ENCODE measurements at places on chromosomes 2 and 18.

DNA sequence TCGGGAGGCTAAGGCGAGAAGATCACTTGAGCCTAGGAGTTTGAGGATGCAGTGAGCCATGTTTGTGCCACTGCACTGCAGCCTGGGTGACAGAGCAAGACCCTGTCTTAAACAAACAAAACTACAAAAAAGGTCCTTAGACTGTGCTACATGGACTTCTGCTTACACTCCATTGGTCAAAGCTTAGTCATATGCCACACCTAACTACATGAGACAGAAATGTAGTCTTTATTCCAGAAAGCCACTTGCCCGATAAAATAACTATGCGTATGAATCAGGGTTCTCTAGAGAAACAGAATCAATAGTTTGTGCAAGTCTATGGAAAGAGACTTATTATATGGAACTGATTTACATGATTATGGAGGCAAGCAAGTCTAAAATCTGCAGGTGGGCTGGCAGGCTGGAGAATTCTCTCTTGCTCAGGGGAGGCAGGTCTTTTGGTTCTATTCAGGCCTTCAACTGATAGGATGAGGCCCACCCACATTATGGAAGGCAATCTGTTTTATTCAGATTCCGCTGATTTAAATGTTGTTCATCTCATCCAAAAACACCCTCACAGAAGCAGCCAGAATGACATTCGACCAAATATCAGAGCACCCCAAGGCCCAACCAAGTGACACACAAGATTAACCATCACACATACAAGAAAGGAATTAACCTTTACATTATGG, 114.4 kb upstream of the SIX2 start:
- no peak overlapping the region for H3K4me3 ChIP-seq
- no peak overlapping the region for H3K27ac ChIP-seq
- H3K4me1 ChIP-seq: peaks cover 62% of the 10 kb centered on the region
- no peaks in the 10 kb centered on the region for H3K36me3 ChIP-seq
- DNase-seq: peak; percentile 80
- no peaks in the 10 kb centered on the region for H3K27me3 ChIP-seq

GRCh38 chr2:141692829-141693228, 438.0 kb downstream of the LRP1B start:
- H3K4me3 ChIP-seq: no peak overlapping the region
- H3K36me3 ChIP-seq: no peaks in the 10 kb centered on the region
- H3K27me3 ChIP-seq: no peaks in the 10 kb centered on the region

GRCh38 chr2:134603966-134604365, 114.8 kb downstream of the TMEM163 start:
- no peak overlapping the region for H3K4me3 ChIP-seq
- no peaks in the 10 kb centered on the region for H3K27me3 ChIP-seq
- H3K36me3 ChIP-seq: no peaks in the 10 kb centered on the region
- H3K4me1 ChIP-seq: no peaks in the 10 kb centered on the region

GRCh38 chr18:9870431-9871008, 15.3 kb upstream of the TXNDC2 start:
- no peaks in the 10 kb centered on the region for H3K27me3 ChIP-seq
- H3K36me3 ChIP-seq: no peaks in the 10 kb centered on the region
- H3K27ac ChIP-seq: peak overlapping the region; percentile 93
- peaks cover 53% of the 10 kb centered on the region for H3K4me1 ChIP-seq
- no peak overlapping the region for H3K4me3 ChIP-seq

DNA sequence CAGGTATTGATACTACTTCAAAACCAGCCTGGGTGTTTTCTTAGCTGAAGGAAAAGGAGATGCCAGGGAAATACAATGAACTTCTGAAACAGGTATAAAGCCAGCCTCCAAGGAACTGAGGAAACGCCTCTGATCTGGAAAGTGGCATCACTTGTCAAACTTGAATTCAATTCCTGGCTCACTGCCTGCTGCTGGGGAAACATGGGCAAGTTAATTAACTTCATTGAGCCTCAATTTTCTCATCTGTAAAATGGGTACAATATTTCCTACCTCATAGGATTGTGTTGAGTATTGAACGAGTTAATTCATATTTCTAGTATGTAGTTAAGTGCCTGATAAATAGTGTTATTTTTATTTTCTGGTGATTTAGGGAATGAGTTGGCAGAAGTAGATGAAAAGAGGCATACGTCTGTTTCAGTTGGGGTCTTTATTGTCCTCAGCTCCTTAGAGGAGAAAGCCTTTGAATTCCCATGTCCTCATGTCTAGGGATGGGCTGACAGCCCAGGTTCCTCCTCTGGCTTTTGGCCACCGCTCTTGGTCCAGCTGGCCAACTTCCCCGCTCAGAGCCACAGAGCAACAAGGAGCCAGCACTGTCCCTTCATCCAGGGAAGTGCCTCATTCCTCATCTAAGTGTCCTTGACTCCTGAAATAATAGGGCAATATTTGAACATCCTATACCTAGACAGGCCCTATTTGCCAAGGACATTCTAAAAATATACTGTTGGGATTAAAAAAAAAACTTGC, 210.5 kb upstream of the GATA6 start:
- H3K36me3 ChIP-seq: no peaks in the 10 kb centered on the region
- no peak overlapping the region for H3K27ac ChIP-seq
- no peak overlapping the region for H3K4me3 ChIP-seq
- H3K27me3 ChIP-seq: no peaks in the 10 kb centered on the region

DNA sequence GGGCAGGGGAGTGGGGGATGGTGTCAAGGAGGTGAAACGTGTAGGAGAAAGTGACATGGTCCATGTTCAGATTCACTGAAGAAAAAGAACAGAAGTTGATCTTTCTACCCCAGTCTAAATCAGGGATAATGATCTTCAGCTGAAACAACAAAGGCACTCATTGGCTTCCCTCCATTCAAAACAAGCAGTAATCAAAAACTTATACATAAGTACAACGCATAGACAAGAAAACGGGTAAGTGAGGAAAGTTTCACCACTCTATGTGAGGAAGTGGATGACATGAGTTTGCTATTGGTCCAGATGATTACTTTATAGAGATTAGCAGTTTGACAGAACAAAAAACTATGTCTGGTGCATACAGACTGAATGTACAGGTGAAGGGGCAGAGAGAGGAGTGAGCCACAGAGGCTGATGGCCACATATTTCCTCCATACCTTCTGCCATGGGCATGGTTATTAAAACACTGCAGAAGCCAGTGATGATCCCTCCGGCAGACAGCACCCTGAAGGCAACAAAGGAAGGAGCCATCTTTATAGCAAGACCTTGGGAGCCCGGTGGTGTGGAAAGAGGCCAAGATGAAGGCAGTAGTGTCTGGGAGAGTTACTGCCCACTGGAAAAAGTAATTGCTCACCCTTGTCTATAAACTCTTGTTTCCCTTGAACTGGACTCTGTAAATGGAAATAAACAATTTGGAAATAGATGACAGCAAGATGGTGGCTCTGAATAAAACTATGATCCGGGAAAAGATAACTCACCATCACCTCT, 57.7 kb downstream of the SLC25A12 start:
- no peak overlapping the region for H3K4me3 ChIP-seq
- DNase-seq: no peak
- H3K27ac ChIP-seq: no peak overlapping the region
- no peaks in the 10 kb centered on the region for H3K27me3 ChIP-seq

DNA sequence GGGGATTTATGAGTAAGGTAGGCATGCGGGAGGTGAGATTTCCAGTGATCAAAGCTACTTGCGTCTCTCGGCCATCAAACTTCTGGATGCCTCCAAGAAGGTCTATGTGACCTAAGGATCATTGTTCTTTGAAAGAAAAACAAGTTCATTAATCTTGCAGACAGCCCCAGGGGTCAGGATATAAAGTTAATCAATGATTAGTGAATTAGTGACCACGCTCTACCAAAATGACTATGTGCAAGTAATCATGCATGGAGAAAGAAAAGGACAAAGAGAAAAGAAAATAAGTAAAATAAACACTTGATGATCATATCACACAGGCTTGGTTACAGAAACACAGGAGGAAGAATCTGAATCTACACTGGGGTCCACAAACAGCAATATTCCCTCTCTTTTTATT, 42.5 kb upstream of the BCL11A start:
- H3K27ac ChIP-seq: no peak overlapping the region
- H3K4me1 ChIP-seq: no peaks in the 10 kb centered on the region
- H3K27me3 ChIP-seq: peaks cover 51% of the 10 kb centered on the region
- no peak for DNase-seq

GRCh38 chr2:5959836-5960820, 267.9 kb downstream of the SOX11 start:
- no peaks in the 10 kb centered on the region for H3K36me3 ChIP-seq
- H3K4me3 ChIP-seq: no peak overlapping the region
- no peaks in the 10 kb centered on the region for H3K4me1 ChIP-seq
- no peaks in the 10 kb centered on the region for H3K27me3 ChIP-seq

DNA sequence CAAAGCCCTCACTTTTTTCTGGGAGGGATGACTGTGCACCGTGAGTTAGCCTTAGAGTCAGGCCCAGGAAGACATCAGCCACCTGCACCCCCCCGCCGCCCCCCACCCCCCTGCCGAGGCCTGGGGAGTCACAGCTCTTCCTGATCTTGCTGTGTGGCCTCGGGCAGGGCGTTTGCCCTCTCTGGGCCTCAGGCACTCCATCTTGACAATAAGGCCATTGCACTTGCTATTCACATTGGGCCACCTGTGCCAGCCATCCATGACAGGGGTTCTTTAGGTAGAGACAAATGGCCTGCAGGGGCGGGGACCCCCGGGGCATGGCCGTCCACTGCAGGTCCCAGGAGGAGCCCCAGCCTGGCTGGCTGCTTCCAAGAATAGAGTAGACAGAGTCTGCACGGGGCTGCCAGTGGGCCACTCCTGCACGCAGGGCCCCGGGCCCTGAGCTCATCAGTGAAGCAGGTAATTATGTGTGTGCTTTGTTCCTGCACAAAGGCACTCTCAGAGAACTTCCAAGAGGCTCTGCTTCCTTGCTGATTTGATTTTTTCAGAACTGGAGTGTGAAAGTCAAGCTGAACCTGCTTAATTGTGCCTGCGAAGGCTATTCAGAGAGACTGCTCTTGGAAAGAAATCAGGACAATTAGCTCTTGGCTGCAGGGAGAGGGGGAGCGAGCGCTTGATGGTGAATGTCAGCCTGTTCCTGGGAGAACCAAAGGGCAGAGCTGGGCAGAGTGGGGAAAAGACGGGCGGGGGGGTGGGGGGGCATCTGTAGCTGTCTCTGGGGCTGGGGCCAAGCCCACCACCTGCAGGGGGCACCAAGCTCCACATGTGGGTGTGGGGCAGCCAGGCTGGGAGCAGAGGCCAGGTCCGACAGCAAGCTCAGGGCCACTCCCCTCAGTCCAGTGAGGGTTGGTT, 40.3 kb downstream of the RRM2 start:
- no peak overlapping the region for H3K4me3 ChIP-seq
- H3K27ac ChIP-seq: no peak overlapping the region
- no peak for DNase-seq
- no peaks in the 10 kb centered on the region for H3K27me3 ChIP-seq

DNA sequence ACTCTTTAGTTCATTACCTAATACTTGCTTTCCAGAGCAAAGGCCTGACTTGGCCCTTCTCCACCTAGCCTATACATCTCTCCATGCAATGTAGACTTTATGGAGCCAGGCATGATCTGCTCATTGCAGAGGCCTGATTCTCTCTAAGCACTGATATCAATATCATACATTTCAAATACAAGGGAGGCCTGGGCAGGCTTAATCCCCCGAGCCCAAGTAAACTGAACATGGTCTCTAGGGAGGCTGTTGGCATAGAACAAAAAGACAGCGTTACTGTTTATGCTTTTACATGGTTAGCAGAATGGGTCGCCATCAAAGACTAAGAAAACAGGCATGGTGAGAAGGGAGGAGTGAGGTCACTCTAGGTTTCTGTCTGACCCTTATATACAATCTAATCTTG, 695.1 kb downstream of the ZEB2 start:
- H3K4me1 ChIP-seq: no peaks in the 10 kb centered on the region
- H3K36me3 ChIP-seq: no peaks in the 10 kb centered on the region
- no peaks in the 10 kb centered on the region for H3K27me3 ChIP-seq
- no peak overlapping the region for H3K27ac ChIP-seq

DNA sequence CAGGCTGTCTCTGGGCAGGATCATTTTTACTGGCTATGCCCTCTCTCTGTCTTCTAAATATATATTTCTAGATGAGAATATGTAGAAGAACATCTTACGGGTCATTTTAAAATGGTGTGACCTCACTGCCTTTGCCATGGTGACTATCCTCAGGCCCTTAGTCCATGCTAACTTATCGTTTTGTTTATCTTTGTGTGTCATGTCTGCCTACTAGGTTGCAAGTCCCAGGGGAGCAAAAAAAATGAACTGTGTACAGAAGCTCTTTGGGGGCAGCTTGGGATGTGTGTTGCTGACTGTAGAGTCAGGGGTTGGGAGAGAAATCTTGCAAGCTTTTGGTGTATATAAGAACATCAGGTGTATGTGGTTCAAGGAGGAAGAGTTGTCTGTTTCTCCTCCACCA, 11.0 kb downstream of the CPSF3 start:
- no peak overlapping the region for H3K27ac ChIP-seq
- no peaks in the 10 kb centered on the region for H3K27me3 ChIP-seq
- DNase-seq: no peak

DNA sequence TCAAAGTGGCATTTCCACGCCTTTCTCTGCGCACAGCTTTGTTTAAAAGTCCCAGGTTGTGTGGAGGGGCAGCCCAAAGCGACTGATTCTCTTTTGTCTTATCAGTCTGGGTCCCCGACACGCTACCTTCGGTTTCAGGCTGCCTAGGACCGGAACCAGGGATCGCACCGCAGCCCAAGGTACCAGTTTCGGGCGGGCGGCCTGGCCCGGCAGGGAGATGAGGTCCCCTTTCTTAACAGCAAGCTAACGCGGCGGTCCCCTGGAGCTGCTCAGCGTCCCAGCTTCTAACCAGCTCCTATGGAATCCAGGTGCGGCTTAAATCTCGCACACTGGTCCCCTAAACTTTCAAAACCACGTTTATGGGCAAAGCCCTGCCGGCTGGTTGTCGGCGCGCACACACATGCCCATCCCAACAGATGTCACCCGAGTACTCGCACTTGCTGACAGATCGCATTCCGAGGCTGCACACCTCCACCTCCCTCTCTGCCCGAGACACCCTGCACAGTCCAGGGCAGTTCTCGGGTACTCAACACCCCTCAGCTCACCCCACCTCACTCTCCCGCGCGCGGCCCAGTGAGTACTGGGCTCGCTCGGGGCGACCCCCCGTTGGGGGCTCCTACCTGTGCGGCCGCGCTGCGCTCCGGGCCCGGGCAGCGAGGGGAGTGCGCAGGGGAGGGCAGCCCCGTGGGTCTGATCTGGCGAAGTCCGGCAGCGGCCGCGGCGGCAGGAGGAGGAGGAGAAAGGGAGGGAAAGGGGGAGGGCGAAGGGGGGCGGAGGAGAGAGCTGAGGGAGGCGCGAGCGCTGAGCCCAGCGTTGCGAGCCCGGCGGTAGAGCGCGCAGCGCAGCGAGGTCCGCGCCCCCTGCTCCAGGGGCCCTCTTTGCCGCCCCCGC, at the start of gene EFEMP1:
EFEMP1 (minus strand) TSS at position 692 of the 891 bp plus-strand sequence. CDS start 1,342 bp downstream, outside the sequence.
- peaks cover 22% of the 10 kb centered on the region for H3K27me3 ChIP-seq
- H3K36me3 ChIP-seq: no peaks in the 10 kb centered on the region
- peak; percentile 80 for DNase-seq
- H3K4me3 ChIP-seq: peak within 1 kb of the TSS; percentile 62
- H3K4me1 ChIP-seq: peaks cover 6% of the 10 kb centered on the region

Data from PC-9 (cell line).